Endodermal cell (in vitro differentiated cells): ENCODE measurements at places on chromosomes 1 and 21. TPM values are rescaled to one million over a fixed set of nuclear protein-coding genes. Genes with fewer than 3 reads are reported as not detected.

SPRR4 gene
- total RNA-seq = not detected in 2 replicates

BMP8B gene
- total RNA-seq = 0.13 and 0.16 TPM in 2 replicates

KIFAP3 gene
- 8.2 and 8.9 TPM in 2 replicates for total RNA-seq

OR14K1 gene
- total RNA-seq = 0.29 TPM in 1 of 2 replicates, not detected in the other

NRAS gene
- total RNA-seq = 74.0 and 75.0 TPM in 2 replicates

GRCh38 chr1:234915924-234916675 lies 212.5 kb downstream of the TOMM20 start:
- no peak for DNase-seq

DNA sequence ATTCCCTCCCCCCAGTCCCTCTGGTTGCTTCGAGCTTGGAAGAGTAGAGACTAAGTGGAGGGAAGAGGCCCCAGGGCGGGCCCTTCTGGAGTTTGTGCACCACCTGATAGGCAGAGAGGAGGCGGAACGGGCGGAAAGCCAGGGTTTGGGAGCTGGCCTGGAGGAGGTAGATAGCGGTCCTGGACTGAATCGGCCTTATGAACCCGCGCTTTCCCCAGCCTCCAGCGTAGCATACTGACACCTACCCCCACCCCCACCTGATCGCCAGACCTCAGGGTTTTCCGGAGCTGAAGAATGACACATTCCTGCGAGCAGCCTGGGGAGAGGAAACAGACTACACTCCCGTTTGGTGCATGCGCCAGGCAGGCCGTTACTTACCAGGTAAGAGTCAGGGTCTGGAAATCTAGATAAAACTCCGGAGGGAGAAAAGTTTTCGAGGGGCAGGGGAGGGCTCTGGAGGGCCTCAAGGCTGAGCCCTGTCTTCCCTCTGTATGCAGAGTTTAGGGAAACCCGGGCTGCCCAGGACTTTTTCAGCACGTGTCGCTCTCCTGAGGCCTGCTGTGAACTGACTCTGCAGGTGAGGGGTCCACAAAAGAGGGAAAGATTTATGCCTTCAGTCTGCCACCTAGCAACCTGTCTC lies 705 bp downstream of the UROD start:
- DNase-seq = peak; percentile 85

DNA sequence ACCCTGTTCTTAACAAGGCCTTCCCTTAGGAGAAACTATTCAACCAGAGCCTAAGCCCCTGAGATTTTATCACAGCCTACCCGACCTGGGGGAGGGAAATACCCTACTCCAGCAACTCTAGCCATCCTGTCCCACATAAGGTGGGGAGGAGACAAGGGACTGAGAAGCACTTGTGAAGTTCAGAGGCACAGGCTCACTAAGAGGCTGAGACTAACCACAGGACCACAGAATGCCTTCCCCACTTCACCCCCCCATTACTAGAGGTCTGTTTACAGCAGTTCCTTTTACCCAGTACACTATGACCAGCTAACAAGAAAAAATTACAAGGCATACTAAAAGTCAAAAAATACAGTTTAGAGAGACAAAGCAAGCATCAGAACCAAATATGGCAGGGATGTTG lies 86.8 kb downstream of the TEX35 start:
- no peak for DNase-seq

- no peak for DNase-seq
Observed at GRCh38 chr1:212162635-212163034, 122.6 kb upstream of the PPP2R5A start.

GRCh38 chr21:33980276-33980916 lies 64.8 kb upstream of the ATP5PO start:
- DNase-seq = peak; percentile 8

GRCh38 chr1:56797065-56797685 lies 22.0 kb downstream of the FYB2 start:
- DNase-seq = no peak

- DNase-seq = peak; percentile 53
Observed at GRCh38 chr1:15703562-15703961, 19.4 kb downstream of the PLEKHM2 start.

DNA sequence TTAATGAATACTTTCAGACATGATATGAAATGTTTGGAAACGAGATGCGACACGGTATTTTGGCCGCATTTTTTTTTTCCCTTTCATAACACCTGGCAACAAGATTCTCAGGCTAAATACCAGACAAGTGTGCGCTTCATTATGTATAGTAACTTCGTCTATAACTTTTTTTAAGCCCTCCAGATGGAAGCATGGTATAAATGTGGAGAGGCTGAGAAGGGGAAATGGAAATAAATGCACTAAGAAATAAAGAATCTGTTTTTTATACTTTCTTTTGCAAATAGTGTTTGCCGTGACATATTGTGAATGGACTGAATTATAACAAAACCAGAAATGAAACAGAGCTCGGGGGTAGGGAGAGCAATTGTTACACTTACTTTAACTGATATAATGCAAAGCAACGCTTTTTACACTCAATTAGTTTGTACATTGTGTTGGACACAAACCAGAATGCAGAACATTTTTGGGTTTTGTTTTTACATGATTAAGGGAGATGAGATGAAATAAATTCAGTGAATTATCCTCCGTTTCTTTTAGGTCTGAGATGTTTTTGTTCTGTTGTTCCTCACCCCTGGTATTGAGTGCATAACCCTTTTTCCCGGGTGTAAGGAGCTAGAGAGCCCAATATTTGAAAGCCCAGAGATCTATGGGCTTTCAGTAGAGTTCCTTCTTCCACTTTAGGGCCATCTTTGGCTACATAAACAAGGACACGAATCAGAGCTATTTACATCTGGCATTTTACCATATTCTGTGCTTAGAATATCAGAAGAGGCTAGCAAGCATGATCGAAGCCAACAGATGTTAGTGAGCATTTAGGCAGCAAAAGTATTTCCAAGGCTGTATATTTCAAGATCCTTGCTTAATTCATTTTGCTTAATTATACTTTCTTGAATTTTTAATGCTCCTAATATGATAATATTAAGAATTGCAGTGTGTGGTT lies 478.0 kb downstream of the CAMTA1 start:
- no peak for DNase-seq

DNA sequence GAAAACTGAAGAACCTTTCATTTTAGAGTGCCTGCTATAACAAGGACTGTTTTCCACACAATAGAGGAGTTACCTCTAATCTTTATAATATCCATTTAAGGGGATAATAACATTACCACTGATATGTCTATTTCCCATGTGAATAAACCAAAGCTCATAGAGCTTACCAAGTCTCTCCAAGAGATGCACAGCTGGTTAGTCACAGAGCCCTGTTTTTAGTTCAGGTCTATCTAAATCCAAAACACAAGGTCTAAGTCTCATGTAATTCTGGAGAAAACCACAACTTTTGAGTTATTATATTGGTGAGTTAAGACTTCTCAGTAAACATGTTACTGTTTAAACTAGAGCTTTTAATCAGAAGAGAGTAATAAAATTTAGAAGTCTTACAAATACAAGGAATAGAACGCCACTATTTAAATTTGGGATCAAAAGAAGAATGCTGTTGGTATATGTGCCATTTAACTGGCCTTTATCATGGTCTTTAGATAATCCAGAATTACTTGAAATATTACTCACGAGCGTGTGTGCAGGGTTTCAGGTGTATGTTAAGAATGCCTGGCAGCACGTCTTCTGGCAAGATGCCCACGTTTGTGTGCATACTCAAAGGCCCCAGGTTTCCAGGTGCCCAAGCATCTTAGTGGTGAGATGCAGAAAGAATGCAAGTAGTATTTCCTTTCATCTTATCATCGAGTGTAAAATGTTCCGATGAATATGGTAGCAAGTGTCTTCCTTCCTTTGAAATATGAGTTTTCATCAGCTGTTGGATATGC lies 190.6 kb downstream of the FMN2 start:
- DNase-seq = no peak

- DNase-seq = no peak
Observed at GRCh38 chr1:180291004-180291403, 60.9 kb downstream of the LHX4 start.

DNA sequence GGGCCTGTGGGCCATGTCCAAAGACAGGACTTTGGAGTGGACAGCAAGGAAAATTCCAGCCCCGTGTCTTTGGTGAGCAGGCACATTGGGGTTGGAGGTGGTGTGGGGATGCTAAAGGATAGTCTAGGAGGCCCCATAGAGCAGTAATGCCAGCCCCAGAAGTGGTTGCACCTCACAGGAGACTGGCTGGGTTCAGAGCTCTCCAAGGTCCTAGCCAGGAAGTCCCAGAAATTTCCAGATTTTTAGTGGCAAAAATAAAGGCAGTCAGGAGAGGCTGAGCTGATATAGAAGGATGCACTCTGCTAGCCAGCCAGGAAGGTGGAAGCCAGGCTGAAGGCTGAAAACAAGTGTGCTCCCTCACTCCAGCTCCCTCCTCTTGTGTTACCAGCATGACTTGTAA lies 144.0 kb upstream of the KCND3 start:
- peak; percentile 50 for DNase-seq

- no peak for DNase-seq
Observed at GRCh38 chr21:31688603-31689368, 29.3 kb downstream of the SOD1 start.
